ENCODE measurements at places on chromosomes 6 and 20.

GRCh38 chr20:32849577-32849976 is 9.1 kb upstream of the EFCAB8 start:
- no peak for DNase-seq

GRCh38 chr6:1336246-1336843 is 24.4 kb downstream of the FOXQ1 start:
- peak; percentile 5 for DNase-seq

DNA sequence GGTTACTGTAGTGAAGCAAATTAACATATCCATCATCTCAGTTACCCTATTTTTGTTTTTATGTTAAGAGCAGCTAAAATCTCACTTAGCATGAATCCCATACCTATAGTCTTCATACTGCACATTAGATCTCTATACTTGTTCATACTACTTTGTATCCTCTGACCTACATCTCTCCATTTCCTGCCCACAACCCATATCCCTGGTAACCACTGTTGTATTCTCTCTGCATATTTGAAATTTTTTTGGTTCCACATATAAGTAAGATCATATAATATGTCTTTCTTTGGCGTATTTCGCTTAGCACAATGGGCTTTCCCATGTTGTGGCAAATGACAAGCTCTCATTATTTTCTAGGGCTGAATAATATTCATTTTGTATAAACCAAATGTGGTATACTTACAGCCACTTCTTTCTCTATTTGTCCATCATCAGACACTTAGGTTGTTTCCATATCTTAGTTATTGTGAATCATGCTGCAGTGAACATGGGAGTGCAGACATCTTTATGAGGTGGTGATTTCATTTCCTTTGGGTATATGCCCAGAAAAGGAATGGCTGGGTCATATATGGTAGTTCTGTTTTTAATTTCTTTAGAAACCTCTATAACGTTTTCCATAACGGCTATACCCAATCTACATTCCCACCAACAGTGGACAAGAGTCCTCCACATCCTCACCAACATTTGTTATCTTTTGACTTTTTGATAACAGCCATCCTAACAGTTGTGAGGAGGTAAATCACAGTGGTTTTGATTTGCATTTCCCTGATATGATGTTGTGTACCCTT is 39.8 kb downstream of the BACH2 start:
- DNase-seq = no peak

DNA sequence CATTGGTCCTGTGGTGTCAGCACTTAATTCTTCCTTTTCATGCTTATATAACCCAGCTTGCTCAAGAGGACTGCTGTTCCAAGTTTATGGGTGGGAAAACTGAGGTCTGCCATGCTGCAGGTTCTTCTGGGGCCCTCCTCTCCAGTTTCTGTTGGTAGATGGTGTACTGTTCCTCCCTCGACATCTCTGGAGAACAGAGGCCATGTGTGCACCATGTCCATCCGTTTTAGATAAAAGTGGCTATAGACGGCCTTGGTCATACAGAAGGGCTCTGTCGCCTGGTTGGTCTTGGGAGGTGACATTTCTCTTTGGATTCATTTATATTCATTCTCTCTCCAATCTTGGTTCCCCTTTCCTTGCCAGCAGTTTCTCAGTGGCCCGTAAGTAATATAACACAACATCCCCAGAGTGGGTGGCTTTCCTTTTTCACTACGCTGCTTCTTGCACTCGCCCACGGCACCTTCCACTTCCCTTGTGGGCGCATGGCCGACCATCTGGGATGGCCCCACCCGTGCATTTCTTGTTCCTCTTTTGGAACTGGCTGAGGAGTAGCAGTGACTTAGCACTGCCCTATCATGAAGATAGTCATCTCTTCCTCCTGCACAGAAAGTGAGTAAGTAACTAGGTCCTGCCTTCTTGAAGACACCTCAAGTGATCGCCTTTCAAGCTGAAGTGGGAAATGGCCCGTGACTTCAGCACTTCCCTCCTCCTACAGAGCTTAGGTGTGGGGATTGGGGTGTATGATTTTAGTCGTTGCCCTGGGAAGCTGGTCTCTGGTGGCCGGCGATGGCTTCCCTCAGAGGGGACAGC is 94.2 kb downstream of the RREB1 start:
- no peak for DNase-seq

- DNase-seq = no peak
Measured at GRCh38 chr6:114187563-114187962, 155.3 kb downstream of the HS3ST5 start.

DNA sequence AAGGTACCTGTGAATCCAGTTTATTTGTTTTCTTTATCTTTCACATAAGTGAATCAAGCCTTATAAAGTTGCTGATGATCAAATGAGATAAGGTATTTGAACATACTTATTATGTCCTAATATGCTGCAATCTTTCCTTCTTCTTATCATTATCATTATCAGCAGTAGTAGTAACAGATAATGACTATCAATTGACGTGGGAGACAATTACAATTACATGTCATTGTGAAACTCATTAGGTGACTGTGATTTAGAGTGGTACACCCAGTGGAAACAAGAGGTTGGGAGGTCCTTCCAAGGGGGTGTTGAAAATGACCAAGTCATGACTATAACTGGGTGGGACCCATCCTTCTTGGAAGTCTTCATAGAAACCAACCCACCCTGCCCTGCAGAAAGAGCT is 2.8 kb downstream of the CLIC5 start:
- no peak for DNase-seq

DNA sequence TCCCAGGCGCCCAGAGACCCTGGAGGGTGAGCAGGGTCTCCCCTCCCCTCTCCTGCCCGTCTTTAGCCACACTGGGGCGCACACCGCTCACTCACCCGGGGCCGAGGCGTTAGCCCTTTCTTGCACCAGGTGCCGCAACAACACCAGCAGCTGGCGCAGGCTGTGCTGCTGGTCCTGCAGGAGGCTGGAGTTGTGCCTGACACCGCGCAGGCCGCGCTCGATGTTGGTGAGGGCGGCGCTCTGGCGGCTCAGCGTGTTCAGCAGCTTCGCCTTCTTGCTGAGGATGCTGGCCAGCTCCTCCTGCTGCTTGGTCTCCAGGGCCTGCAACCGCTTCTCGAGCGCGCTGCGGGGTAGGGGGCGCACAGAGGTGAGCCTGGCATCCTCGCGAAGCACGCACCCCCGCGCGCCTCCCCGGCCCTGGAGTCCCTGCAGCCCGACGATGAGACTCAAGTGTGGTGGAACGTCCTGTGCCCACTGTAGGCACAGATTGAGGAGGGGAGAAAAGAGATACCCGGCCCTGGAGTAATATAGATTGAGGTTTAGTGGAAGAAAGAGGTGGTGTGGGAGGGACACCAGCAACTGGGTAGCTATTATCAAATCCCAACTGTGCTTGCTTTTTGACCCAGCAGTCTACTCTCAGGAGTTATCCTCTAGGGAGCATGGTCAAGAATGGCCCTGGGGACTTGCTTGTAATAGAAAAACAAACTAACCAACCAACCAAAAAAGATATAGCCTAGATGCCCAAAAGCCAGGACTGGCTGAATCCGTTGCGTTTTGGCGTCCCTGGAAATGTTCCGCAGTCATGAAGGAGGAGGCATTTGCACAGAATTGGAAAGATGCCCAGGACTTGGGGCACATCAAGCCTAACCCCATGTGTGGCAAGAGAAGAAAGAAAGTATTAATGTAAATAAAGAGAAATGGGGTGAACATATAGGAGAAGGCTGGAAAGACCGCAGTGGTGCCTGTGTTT is 30.9 kb downstream of the ANGPT4 start:
- DNase-seq = peak; percentile 33

GRCh38 chr6:139423037-139423703 is 48.7 kb upstream of the CITED2 start:
- DNase-seq = no peak

GRCh38 chr20:33443512-33444239 is at the start of gene SNTA1:
TSS of gene SNTA1 (minus strand) at chr20:33443763. CDS start at chr20:33443620, 143 bp downstream.
- DNase-seq = peak; percentile 75

DNA sequence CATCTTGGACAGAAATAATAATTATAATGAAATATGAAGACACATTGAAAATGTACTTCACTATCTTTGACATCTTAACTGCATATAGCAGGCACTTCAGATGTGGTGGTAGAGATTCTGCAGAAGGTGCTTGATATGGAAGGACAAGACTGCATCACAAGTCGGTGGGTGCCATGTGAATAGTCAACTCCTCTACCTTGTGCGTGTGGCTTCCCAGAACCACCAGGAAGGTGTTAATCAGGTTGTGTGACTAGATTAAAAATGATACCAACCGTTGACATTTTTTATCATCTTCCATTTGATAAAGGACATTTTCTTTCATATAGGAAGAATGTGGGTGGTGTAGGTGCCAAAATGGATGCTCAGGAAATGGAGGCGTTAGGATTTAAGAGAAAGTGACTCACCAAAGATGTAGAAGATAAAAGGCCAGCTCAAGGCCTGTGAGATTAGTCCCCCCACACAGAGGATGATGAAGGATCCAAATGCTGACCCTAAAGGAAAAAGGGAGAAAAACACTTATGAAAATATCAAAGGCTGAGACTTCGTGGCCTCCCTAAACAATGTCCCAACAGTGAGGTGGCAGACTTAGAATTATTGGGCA is 12.3 kb downstream of the SLC17A2 start:
- DNase-seq = no peak

- DNase-seq = no peak
Measured at GRCh38 chr6:131574133-131574532, 1.1 kb downstream of the ARG1 start.

GRCh38 chr20:19992996-19993908 is 23.9 kb upstream of the NAA20 start:
- DNase-seq = no peak

GRCh38 chr6:108782179-108783041 is 65.8 kb upstream of the ARMC2 start:
- peak; percentile 58 for DNase-seq

GRCh38 chr6:78841111-78841510 is 26.2 kb upstream of the IRAK1BP1 start:
- DNase-seq = no peak

- DNase-seq = no peak
Measured at GRCh38 chr6:98967616-98968015, 19.9 kb upstream of the FBXL4 start.

DNA sequence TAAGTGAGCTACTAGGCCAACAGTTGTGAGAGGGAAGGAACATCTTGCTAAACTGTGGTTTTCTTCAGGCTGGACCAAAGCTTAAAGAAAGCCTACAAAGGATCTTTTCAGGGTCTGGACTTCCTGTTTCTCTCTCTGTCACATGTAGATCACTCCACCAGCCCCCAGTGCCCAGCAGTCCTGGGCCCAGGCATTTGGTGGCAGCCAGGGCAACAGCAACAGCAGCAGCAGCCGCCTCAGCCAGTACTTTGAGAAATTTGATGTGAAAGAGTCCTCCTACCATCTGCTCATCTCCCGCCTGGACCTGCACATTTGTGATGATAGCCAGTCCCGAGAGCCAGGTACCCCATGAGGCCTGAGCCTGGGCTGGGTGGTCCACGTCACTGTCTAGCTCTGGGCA is 44.1 kb downstream of the BLTP3A start:
- no peak for DNase-seq

- no peak for DNase-seq
Measured at GRCh38 chr6:151502499-151502898, 8.7 kb downstream of the CCDC170 start.

DNA sequence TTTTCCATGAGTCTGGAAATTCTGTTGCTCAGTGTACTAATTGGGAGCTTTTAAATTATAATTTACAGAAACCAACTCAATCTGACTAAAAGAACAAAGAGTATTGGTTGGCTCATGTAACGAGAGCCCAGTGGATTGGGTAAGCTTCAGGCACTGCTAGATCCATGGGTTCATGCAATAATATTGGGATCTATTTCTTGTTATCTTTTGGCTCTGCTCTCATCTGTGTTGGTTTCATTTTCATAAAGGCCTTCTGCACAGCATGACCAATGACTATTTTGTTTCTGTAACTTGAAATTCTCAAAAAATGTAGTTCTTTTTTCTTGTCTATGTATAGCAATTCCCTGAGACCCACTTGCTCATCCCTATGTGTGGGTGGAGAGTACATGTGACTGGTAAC is 12.0 kb downstream of the SLC2A10 start:
- no peak for DNase-seq

GRCh38 chr20:41467690-41468089 is 101.1 kb upstream of the EMILIN3 start:
- no peak for DNase-seq

DNA sequence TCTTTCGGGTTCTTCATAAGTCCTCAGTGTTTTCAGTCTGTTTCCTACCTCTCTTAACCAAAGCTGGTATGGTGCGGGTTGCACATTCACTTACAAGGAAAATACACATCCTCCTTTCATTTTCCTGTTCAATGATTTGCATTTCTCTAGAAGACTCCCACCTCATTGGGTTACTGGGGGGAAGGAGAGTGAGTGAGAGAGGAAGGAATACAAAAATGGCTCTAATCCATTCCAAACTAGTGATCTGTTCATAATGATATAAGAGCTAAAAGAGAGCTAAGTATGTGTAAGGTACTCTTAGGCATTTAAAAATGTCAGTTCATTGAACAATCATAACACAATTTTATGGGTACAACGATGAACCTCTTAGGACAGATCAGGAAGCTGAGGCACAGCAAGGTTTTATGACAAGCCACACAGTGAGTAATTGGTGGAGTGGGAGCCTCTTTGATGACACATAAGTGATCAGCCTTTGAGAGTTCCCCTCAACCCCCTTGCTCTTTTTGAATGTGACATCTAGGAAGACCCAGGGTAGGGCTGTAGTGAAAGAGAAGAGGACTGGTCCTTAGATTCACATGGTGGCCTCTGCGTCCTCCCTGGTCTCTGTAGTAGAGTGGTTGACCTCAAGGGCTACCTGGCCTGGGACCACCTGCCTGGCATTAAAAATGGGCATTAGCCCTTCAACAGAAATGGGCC is 328.4 kb upstream of the SOX4 start:
- DNase-seq = no peak

- no peak for DNase-seq
Measured at GRCh38 chr6:33497157-33497556, 42.8 kb downstream of the ZBTB9 start.

DNA sequence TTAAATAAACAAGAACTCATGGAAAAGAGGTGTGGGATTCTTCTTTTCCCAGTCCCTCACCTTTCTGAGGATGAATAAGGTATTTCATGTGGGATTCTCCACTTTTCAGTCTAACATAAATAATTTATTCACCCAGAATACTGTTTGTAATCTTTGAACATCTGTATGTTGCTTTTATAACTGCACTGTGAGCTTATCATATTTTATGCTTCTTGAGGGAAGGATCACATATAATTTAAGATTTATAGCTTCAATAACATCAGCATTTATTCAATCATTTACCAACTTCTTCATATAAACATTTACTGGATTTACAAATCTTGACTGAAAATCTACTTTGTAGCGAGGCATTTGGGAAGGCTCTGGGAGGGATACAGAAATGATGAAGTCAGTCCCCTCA is 154.2 kb upstream of the KCNK16 start:
- DNase-seq = no peak
